GM19239 (cell line): ENCODE measurements at places on chromosomes 5 and 9.

GRCh38 chr9:15501179-15501578 is 9.6 kb downstream of the PSIP1 start:
- no peak for DNase-seq

DNA sequence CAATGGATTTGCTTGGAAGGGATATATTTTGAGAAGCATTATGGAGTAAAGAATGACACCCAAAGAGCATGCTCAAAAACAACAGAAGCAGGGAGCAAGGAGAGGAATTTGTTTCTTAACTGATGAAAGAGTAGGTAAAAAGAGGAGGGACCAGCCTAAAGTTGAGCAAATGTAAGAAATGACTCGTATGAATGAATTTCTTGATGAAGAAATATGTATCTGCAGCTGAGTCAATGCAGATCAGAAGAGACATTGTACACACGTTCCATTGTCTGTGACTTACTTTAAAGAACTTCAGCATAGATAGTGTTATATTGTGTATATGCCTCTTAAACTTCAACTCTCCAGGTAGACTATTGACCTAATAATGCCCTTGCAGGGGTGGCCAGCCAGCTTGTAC is 112.7 kb upstream of the NREP start:
- DNase-seq: no peak

DNA sequence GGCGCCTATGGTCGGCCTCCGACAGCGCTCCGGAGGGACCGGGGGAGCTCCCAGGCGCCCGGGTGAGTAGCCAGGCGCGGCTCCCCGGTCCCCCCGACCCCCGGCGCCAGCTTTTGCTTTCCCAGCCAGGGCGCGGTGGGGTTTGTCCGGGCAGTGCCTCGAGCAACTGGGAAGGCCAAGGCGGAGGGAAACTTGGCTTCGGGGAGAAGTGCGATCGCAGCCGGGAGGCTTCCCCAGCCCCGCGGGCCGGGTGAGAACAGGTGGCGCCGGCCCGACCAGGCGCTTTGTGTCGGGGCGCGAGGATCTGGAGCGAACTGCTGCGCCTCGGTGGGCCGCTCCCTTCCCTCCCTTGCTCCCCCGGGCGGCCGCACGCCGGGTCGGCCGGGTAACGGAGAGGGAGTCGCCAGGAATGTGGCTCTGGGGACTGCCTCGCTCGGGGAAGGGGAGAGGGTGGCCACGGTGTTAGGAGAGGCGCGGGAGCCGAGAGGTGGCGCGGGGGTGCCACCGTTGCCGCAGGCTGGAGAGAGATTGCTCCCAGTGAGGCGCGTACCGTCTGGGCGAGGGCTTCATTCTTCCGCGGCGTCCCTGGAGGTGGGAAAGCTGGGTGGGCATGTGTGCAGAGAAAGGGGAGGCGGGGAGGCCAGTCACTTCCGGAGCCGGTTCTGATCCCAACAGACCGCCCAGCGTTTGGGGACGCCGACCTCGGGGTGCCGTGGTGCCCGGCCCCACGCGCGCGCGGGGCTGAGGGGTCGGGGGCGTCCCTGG is 561 bp downstream of the DAPK1 start:
- DNase-seq: no peak

GRCh38 chr5:41763081-41763480 is 107.1 kb downstream of the OXCT1 start:
- DNase-seq: no peak

GRCh38 chr5:372556-372995 is 51.1 kb downstream of the AHRR start:
- DNase-seq: no peak

DNA sequence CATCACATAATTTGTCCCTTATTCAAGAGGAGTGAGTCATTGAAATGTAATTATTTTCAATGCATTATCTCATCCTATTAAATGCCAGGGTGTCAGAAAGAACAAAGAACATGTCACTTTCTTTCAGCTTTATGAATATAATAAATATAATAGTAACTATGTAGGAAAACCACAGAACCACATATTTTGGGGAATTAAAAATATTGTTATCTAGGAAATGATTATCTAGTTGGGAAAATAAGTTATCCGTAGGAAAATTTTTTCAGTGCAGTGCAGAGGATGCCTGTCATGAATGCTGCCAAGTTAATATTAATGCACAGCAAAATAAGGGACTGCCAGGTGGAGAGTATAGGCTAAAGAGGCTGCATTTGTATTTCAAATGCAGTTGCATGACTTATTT is 844.8 kb downstream of the MAT2B start:
- no peak for DNase-seq

GRCh38 chr9:127796225-127796813 is 6.4 kb upstream of the FPGS start:
- no peak for DNase-seq
